ENCODE measurements at places on chromosomes 2 and 18.

DNA sequence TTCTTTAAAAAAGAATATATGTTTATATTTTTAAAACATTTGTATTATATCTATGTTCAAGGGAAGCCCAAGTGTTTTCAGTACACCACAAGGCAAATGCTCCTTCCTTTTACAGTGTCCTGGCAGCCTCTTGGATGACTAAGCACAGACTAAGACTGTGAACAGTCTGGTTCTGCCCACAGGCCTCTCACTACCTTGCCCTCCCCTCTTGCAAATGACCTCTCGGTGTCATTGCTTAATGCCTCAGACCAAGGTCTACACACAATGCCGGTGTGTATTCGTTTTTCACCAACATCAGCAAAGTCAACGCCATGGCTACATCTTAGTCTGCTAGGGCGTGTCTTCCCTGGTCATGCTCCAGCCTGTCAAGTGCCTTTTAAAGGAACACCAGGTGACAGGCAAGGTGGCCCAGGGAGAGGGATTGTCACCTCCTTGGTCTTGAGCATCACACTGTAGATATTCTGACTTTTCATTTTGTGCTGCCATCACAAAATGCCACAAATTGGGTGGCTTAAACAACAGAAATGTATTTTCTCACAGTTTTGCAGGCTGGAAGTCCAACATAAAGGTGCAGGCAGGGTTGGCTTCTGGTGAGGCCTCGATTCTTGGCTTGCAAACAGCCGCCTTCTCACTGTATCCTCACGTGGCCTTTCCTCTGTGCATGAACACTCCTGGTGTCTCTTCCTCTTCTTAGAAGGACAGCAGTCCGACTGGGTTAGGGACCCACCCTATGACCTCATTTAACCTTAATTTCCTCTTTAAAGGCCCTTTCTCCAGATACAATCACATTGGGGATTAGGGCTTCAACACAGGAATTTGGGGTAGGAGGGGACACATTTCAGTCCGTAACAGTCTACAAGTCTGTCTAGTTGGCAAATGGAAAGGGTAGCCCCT is 266.5 kb downstream of the KLHL29 start:
- no peak for DNase-seq

DNA sequence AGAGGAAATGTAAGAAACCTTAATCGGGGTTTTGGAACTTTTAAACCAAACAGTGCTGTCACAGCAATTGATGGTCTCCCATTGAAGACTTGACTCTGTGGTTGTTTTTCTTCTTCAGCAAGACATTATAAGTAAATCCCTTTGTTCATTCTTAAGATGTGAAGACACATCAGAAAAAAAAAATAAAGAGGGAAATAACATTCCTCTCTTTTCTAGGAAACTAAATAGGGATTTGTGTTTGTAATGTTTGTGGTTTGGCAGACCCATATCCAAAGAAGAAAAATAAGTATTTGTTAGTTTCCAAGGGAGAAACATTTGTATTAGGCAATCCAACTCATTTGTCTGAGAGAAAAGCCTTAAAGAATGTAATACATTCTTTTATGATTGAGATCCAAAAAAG is 359.9 kb downstream of the DSC3 start:
- DNase-seq = no peak

- DNase-seq = no peak
Observed at GRCh38 chr2:25586726-25587144, 86.6 kb downstream of the DTNB start.

- DNase-seq = no peak
Observed at GRCh38 chr18:26225022-26225693, 1.1 kb upstream of the TAF4B start.

DNA sequence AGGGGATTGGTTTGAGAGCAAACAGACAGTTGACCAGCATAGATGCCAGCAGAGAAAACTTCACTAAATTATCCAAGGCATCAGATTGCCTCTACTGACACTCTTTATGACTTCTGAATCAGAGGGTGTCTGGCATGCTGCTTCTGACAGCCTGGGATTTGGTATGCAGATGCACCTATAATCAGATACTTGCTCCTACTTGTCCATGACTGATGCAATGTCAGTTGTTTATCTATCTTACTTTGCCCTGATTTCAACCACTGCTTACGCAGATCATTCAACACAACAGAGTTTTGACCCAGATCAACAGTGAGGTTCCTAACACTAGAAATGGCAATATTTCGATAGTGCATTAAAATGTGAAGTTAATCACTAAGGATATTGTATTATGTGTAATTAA is 22.6 kb upstream of the CALCRL start:
- no peak for DNase-seq

GRCh38 chr2:176099159-176099727 is 352 bp upstream of the HOXD12 start:
- no peak for DNase-seq

DNA sequence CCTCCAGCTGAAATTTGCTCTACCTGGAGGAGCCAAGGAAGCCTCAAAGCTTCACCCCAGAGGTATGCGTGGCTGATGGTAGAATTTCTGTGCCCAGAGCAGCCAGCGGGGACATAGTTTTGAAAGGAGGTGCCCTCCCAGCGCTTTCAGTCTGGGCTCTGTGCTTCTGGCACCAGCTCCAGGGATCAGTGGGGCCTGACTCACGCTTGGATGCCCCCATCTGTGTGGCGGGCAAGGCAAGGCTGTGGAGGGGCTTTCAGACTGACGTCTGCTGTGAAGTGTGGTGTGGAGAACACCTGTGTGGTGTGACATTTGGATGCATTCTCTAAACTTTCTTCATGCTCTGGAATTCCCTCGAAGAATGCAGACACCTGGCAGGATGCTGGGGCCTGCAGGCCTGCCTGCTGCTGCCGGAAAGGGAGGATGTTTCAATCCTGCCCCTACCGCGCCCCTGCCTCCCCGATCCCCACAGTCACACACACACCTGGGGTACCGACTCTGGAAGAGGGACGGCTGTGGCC is 84.1 kb downstream of the CTIF start:
- DNase-seq = no peak

GRCh38 chr2:234816491-234816890 is 135.3 kb upstream of the SH3BP4 start:
- DNase-seq = no peak

DNA sequence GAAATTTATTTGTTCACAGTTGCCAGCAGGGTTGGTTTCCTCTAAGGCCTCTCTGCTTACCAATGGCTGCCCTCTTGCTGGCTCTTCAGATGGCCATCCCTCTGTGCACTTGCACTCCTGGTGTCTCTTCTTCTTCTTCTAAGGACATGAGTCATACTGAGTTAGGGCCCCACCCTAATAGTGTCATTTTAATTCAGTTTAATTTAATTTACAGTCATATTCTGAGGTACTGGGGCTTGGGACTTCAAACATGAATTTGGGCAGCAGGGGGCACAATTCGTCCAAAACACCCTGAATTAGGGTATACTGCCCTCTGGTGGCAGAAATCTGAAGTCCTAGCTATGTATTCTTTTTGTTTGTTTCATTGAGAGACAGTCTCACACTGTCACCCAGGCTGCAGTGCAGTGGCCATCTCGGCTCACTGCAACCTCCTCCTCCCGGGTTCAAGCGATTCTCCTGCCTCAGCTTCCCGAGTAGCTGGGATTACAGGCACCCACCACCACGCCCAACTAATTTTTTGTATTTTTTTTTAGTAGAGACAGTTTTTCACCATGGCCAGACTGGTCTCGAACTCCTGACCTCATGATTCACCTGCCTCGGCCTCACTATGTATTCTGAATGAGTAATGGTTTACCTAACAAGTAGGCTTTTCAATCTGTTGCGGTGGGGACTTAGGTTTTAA is 19.8 kb downstream of the SLC4A1AP start:
- peak; percentile 89 for DNase-seq

DNA sequence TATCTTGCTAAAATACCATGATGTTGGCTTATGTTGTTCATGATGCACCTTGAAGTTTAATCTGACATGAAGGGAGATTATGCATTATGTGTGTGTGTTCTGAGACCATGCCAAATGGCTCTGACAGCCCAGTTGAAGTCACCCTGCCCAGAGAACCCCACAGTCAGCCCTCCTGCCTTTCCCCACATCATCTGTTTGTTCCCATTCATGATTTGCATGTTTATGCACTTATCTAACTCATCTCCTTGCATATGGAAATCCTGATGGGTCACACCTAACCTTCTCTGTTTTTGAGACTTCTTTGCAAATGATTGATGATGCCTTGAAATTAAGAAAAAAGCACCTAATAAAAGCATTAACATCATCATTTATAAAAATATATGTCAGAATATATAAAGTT is 752.2 kb downstream of the GALR1 start:
- no peak for DNase-seq

DNA sequence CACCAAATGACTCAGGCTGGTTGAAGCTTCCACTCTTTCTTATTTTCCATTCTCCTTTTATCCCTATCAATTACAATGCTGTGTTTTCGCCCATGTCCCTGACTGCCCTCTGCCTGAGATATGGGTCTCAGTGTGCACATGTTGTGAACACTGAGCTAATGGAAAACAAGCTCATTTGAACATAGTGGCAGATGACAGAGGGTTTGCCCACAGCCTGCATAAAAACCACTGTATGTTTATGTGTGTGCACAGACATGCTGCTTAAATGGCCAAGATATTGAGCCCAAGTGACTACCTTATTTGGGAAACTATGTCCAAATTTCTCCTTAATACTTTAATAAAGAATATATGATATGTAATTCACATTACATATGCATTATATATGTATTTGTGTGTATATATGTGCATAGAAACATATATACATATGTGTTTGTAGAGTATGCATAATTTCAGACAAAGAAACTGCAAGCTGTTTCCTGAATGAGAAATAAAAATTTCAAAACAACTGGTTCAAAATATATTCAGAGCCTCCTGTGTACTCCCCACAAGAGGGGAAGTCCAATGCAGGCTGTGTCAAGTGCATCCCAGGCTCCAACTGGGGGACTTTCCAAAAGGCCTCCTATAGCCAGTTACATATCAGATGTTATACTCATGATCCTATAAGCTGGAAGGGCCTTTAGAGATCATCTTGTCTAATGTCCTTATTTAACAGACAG is 92.7 kb upstream of the CD302 start:
- DNase-seq = no peak

- no peak for DNase-seq
Observed at GRCh38 chr2:230589497-230590015, 123.1 kb upstream of the CAB39 start.

- no peak for DNase-seq
Observed at GRCh38 chr2:3287896-3288295, 89.7 kb downstream of the EIPR1 start.

DNA sequence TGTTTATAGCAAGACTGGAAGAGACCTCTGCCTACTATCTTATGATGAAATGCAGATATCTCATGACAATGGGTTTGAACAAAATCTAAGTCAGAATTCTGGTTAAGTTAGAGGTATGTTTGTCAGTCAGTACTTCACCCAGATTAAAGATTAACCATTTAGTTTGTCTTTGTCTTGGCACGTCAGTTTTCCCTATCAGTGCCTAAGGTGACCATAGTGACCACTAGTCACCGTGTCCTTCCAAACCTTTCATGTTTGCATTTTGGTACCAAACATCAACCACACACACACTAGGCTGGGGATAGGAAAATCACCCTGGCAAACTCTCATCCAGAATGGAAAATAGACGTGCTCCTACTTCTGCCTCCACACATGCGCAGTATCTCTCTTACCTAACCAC is 248.9 kb downstream of the PIEZO2 start:
- DNase-seq = no peak

DNA sequence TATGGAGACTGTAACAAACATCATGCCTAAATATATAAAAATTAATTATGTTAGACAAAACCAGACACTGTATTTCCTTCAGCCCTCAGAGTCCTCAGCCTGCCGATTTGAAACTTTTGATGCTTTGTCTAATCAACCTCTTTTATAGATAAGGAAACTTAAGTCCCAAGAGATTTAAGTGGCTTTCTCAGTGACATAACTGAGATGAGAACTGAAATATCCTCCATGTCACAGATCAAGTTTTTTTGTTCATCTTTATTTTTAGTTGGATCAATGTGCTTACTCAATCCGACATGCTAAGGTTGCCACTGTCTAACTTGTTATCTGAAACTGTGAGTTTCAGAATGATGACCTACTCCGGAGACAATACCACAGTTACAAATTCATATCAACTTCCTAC is 72.3 kb downstream of the BARD1 start:
- no peak for DNase-seq

DNA sequence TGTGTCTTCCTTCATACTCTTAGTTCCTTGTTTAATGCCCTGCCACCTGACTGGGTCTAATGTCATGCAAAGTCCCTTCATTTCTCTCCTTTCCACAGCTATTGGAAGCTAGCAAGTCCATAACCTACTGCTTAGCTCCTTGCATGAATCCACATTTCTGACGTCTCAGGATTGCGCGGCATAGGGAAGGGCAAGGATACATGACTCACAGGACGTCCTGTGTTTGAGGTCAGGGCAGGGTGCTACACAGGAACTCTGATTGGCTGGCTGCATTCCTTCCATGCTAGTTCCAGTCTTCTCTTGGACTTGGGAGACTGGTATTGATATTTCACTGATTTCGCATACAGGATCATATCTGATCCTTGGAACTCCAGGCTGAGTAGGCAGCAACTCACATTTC is 137.9 kb downstream of the CDH2 start:
- DNase-seq = no peak

GRCh38 chr2:234492717-234493485 is 4.0 kb downstream of the ARL4C start:
- DNase-seq = no peak

Measured in activated naive CD8-positive, alpha-beta T cell treated with anti-CD3 and anti-CD28 coated beads, Interleukin-2, amount 50 U/mL, for 16 hours (primary cell).